Stimulated activated CD8-positive, alpha-beta memory T cell treated with anti-CD3 and anti-CD28 coated beads, Interleukin-4, amount 100 ng/mL, for 4 hours (primary cell): ENCODE measurements at places on chromosomes 1 and 21.

GRCh38 chr1:27658951-27659496 is 13.0 kb downstream of the IFI6 start:
- DNase-seq, result no peak

DNA sequence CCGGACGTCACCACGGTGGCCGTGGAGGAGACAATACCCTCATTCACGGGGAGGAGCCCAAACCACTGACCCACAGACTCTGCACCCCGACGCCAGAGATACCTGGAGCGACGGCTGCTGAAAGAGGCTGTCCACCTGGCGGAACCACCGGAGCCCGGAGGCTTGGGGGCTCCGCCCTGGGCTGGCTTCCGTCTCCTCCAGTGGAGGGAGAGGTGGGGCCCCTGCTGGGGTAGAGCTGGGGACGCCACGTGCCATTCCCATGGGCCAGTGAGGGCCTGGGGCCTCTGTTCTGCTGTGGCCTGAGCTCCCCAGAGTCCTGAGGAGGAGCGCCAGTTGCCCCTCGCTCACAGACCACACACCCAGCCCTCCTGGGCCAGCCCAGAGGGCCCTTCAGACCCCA is 7.0 kb downstream of the TNFRSF14 start:
- no peak for DNase-seq

- no peak for DNase-seq
Observed at GRCh38 chr1:96291468-96291867, 430.1 kb upstream of the PTBP2 start.

GRCh38 chr21:34204481-34205439 is 131.4 kb downstream of the MRPS6 start:
- no peak for DNase-seq

DNA sequence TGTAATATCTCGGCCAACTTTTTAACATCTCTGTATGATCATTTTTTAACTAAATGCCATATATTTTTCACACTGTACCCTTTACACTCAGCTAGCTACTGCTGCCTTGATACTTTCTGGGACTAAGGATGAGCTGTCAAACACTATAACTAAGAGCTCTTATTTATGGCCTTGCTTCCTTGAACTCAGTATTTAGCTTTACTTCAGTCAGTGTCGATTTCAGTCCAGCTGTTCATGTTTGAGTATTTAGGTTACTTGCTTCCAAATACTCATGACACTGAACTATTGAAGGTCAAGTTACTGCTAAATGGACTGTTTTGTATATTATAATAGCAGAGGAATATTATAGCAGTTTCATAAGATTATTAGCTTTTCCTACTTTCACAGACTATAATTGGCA is 25.9 kb upstream of the USP25 start:
- no peak for DNase-seq

DNA sequence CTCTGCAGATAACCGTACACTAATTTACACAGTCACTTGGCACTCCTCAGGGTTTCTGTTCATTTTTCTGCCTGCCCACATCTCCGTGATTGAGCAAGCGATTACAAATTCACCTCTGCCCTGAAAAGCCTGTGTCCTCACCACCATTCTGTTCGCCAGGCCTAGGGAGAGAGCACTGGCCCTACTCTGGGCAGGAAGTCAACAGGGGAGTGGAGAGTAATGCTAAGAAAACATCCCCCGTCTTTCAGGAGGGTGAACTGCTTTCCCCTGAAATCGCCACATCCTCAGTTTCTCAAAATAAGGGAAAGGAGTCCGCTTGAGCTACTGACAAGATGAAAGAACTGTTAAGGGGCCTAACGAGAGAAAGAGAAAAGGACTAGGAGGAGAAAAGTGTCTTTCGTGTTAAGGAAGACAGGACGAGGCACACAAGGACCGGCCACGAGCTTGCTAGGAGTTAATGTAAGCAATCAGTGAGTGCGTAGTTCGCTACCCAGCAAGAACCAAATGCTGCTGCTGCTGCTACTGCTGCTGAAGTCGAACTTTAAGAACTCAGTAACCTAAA is 632 bp downstream of the PEX19 start:
- no peak for DNase-seq

DNA sequence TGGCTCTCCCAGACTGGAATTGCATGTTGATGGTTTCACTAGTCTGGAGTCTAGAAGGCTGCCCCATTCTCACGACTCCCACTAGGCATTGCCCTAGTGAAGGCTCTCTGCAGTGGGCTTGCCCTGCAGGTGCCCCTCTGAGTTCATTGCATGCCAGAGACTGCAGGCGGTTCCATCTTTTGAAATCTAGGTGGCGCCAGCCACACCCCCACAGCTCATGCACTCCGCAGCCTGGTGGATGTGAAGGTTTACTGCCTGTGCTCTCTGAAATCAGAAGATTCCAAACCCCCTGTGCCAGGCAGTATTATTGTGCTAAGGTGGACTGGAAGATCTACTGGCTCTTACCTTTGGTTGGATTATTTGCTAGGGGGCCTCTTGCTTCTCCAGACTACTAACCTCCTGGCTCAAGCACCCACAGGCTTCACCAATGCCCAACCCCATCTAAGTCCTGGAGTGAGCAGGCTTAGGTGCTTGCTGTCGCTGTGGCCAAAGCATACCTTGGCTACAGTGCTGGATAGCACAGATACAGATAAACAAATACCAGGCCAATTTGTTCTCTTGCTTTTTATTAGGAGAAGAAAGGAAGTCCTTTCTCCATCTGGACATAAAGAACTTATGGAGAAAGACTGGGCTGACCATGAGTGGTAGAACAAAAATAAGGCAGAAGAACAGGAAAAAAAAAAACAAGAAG is 83.5 kb upstream of the SIM2 start:
- DNase-seq, result no peak

- DNase-seq, result no peak
Observed at GRCh38 chr21:45130324-45130774, 56.0 kb downstream of the ADARB1 start.

- no peak for DNase-seq
Observed at GRCh38 chr1:42385283-42385682, 4.7 kb downstream of the RIMKLA start.

DNA sequence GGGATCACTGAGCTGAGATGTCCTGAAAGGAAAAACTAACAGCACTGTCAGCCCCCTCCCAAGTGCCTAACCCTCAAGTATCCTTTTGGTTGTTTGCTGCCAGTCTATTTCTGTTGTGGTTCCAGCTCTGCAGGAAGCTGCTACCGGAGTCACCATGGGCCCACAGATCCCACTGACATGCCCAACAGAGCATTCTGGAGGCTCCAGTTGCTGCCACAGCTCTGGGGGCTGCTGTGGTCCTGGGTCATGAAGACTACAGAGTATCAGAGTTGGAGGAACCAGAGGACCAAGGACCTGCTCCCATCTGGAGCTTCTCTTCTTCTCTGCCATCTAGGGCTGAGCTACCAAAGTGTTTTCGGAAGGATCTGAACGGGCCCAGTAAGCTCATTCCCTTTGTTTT is 910 bp downstream of the LCE3A start:
- no peak for DNase-seq

DNA sequence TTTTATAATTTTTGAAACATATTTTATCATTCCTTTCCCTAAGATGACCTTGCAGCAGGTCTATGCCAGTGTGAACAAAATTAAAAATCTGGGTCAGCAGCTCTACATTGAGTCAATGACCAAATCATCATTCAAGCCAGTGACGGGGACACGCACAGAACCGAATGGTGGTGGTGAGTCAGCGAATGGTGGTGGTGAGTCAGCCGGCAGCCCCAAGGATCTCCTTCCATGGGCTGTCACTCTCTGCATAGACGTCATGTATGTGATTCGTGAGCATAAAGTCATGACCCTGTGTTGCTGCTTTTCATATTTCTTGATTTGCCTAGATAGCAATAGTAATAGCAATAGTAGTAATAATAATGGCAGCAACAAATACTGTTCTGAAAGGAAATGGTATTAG is 26.3 kb downstream of the PER3 start:
- DNase-seq, result no peak

DNA sequence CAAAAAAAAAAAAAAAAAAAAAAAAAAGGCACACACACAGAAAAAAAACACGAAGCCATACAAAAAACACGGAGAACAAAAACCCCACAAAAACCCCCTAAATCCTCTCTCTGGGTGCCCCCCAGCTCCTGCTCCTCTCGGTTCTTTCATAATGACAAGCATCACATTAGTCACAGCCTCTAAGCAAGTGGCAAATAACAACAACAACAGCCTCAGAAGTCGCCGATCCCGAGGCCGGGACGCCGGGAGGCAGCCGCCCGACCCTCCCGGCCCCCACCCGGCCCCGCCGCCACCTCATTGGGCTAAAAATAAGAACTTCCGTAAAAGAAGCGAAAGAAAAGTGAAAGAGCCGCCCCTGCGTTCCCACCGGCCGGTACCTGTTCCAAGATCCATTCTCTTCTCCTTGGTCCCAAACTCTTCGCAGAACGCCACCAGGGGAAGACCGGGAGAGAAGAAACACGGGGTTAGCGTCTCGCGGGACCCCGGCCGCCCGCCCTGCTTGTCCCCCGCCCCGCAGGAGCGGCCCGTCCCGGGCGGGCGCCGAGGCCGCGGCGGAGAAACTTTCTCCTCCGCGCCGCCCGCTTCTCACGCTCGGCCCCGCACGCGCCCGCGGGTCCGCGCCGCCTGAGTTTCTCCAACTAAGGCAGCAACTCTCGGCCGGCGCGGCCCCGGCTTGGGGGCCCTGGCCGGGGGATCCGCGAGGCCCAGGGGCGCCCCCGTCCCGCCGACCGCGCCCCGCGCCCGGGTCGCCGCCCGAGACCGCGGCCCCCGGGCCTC is 102.8 kb downstream of the CASZ1 start:
- DNase-seq, result peak; percentile 10

GRCh38 chr1:111730706-111731105 is 8.5 kb downstream of the INKA2 start:
- DNase-seq, result no peak

GRCh38 chr1:66752000-66752592 is at the start of gene DYNLT5:
TSS of gene DYNLT5 (plus strand) at chr1:66752459. CDS start at chr1:66754659, 2,200 bp downstream.
- no peak for DNase-seq
